ENCODE measurements at places on chromosomes 2 and 18.

- no peak for DNase-seq
These were observed 44.8 kb downstream of the YES1 start for GRCh38 chr18:767084-767882.

DNA sequence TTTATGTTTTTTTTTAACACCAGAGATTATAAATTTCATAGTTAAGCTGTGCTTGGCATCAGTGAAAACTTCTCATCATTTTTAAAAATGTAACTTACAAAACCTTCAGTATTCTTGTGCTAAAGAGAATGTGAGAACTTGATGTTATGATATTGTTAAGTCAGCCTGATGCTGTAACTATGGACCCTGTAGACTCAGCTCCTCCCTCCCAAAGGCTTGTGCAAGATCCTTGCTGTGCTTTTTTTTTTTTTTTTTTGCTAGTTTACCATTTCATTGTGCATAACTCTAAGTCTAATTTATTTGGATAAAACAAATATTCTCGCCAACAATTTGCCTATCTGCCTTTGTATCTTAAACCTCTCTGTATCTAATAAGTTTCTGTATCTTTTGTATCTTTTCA lies 12.9 kb upstream of the TFPI start:
- no peak for DNase-seq

- DNase-seq = no peak
These were observed 11.4 kb upstream of the NMUR1 start for GRCh38 chr2:231541645-231542044.

GRCh38 chr18:68713796-68714195 lies 1.1 kb downstream of the TMX3 start:
- no peak for DNase-seq

GRCh38 chr2:1862608-1863280 lies 118.4 kb upstream of the PXDN start:
- no peak for DNase-seq

DNA sequence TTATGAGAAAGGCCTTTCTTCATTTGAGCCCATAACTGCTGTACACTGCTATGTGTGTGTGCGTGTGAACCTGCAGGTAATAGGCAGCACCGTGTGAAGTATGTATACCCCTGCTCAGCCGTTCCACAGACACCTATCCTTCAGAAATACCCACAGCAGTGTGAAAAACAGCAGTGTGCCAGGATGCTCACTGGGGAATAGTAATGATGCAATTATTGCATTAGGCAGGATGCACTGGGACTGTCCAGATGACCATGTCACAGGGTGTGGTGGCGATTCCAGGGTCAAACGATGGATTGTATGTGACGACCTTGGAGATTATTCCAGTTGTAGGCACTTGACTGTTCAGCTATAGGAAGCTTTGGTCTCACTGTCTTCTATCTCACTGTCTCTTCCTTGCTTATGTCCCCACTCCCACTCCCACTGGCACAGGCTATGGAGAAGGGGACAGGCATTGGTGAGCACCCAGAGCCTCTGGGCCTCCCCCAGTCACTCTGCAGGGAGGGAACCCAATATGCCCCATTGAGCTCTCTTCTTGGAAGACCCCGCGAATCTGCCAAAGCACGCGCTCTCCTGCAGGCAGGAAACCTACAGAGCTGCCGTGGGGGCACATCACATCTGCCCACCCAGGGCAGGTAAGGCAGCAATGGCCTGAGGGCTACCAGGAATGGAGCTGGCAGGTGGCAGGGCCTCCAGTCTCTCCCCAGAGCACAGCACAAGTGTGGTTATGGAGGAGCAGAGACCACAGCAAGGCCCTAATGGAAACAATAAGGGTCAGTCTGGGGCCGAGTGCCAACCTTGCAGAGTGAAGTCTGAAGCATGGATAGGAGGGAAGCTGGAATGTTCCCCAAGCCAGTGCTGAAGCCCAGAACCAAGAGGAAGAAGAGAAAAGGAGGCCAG lies 518.9 kb upstream of the RAB6C start:
- DNase-seq = no peak

- DNase-seq = peak; percentile 18
These were observed 33.5 kb downstream of the LOXHD1 start for GRCh38 chr18:46623541-46623940.

Data from activated naive CD4-positive, alpha-beta T cell treated with anti-CD3 and anti-CD28 coated beads, Interleukin-2, amount 50 U/mL, for 16 hours (primary cell).